Glomerular endothelial cell (primary cell): ENCODE measurements at places on chromosomes 3 and 15. TPM values are rescaled to one million over a fixed set of nuclear protein-coding genes. Genes with fewer than 3 reads are reported as not detected.

- no peak for DNase-seq
Observed at GRCh38 chr3:193509103-193509965, 45.4 kb downstream of the ATP13A4 start.

The GOLGA8B gene
- 9.3 and 25.9 TPM in 2 replicates for total RNA-seq

The SPSB4 gene
- total RNA-seq = 0.53 TPM in 1 of 2 replicates, not detected in the other

GRCh38 chr15:69929905-69930630, 167.6 kb downstream of the TLE3 start:
- no peak for DNase-seq

The PLOD2 gene
- 79.1 and 122 TPM in 2 replicates for total RNA-seq

The PLSCR4 gene
- 56.9 and 61.9 TPM in 2 replicates for total RNA-seq

The A4GNT gene
- not detected in 2 replicates for total RNA-seq

The NAALADL2 gene
- total RNA-seq = 0.19 and 1.3 TPM in 2 replicates

DNA sequence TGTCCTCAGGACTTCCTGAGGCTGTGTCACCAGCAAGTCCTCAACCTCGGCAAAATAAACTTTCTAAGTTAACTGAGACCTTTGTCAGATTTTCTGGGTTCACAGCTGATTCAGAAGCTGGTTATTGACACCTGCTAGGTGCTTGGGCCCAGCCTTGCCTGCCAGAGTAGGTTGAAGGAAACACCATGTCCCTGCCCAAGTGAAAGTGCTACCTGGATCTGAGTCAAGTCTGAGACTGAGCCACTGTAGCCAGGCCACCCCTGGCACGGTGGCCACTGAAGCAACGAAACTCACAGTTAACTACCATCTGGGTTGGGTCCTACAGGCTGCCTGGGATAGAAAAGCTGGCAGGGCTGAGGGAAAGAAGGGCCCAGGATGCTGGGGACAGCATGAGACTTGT, 8.2 kb downstream of the HYAL2 start:
- no peak for DNase-seq

The AQP9 gene
- total RNA-seq = not detected in 2 replicates

DNA sequence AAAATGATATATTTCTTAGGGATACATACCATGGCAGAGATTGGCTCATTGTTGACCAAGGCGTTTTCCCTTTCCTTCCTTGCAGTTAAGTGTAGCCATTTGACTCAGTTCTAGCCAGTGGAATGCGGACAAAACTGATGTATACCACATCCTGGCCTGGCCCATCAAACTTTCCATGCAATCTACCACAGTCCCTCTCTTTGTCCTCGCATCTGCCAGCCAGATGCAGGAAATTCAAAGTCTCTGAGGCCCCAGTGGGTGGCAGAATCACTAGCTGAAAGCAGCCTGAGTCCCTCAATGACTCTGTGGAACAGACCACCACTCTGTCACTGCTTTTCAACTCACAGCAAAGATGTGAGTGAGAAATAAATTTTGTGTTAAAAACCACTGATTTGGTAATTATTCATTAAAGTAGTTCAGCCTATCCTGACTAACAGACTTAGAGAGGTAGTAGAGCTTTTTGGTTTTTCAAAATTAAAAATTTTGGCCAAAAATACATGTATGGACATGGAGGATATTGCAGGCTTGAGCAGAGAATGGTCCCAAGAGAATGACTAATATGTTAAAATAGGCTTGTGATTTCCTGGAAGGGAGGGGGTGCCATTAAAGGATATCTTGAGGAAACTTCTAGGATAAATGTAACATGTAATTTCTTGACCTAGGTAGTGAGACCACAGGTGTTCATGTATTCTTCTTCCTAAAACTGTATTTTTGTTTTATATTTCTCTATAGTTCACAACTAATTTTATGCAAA, 10.9 kb downstream of the LRRFIP2 start:
- no peak for DNase-seq

The ACAN gene
- 0.19 and 2.2 TPM in 2 replicates for total RNA-seq

The GPR149 gene
- not detected in 2 replicates for total RNA-seq

DNA sequence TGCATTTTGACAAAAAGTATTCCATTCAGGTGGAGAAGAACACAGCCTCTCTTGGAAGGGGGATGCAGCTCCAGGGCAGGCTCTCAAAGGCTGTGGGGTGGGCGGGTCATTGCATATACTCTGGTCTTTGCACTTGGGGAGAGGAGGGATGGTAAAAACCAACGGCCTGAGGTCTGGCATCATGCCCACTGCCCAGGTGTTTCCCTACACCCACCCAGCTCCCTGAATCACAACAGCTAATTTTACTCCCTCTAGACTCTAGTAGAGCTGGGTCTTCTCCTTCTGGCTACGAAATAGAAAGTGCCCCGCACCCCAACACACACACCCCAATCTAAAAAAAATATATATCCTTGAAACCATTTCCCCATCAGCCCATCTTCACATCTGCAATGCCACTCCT, 1.0 kb downstream of the MYLK start:
- no peak for DNase-seq

DNA sequence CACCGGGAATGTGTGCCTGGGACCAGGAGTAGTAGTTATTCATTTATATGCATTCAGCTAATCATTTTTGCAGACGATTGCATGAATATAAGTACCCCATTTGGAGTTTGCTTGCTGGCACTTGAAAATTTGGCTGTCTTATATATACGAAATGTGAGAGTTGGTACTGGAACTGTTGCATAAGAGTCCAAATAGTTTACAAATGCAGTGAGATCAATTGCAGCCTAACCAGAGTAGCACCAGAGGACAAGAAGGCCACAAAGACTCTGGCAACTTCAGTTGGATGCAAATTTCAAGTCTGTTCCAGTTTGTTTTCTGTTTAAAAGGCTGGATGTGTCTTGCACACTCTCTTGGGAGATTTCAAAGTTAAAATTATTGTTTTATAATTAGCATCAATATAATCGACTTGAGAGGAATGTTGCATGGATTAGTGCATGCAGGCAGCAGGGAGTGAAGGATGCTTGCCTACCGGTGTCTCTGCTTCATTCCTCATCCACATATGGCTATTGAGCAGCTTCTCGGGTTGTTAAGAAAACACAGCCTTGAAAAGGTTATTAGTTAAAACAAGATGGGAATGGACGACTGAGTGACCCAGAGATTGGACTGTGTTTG, 213.0 kb downstream of the PTPRG start:
- no peak for DNase-seq

DNA sequence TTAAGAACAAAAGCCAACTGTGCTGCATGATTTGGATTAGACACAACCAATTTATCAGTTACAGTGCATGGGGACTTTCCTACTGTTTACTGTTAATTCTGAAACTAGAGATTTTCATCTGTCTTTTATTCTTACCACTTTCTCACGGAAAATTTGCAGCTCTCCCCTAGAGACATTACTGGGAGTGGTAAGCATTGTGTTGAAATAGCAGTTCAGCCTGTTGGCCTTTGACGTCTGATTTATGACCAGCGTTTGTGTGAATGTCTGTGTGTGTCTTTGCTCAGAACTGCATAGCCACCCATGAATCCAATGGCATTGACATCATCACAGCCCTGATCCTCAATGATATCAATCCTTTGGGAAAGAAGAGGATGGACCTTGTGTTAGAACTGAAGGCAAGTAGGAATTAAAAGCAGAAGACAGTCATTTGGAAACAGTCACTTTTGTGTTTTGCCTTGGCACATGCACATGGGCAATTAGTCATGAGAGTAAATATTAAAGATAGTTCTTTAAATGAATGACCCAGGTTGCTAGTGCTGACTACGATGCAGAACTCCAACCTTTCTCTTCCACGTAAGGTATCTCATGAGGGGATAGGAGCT, 202.2 kb upstream of the BHLHE40 start:
- DNase-seq = no peak

DNA sequence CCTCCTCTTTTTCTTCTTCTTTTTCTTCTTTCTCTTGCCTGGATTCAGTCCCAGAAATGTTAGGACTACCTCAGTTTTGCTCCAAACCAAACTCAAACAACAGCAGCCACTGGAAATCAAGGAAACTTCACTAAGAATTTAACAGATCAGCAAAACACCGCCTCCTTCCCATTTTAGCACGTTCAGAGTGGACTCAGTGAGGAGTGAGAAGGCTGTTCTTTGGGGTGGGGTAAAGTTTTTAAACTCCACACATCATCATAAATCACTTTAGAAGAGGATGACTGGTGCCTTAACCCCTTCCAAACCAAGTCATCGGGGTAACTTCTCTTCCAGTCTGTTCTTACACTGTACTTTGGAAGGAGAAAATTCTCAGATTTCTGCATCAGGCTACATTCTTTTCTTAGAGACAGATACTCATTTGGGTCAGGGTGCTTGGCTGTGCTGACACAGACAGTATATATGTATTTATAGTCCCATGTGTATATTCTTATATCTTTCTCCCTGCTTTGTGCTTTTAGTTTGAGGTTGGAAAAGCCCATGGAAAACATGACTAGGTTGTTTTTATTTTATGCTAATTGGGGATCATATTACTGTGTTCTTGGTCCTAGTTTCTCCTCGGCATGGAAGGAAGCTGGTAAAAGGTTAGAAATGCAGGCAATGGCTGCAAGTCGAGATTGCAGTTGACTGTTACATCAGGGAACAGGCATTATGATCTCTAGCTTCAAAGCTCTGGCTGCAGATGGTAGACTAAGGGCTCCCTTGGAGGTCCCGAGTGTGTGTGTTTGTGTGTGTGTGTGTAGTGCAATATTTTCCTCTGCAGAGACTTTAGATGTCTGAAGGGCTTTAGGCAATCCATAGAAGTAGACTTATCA, at the start of gene CCDC80:
Gene CCDC80, minus strand, starts transcription at position 214 of the 872 bp plus-strand sequence. CDS start 1,238 bp downstream, outside the sequence.
- DNase-seq = peak; percentile 66
